Effector memory CD4-positive, alpha-beta T cell (primary cell): ENCODE measurements at places on chromosomes 12 and 14.

- DNase-seq: no peak
Measured at GRCh38 chr12:50914872-50915484, 37.4 kb upstream of the HIGD1C start.

- no peak for DNase-seq
Measured at GRCh38 chr14:52513249-52513648, 39.1 kb downstream of the TXNDC16 start.

GRCh38 chr14:103692159-103692558 is 23.1 kb downstream of the XRCC3 start:
- DNase-seq: no peak

- DNase-seq: no peak
Measured at GRCh38 chr12:52519387-52519703, 849 bp downstream of the KRT5 start.

GRCh38 chr14:81353691-81354323 is 46.3 kb downstream of the STON2 start:
- no peak for DNase-seq

DNA sequence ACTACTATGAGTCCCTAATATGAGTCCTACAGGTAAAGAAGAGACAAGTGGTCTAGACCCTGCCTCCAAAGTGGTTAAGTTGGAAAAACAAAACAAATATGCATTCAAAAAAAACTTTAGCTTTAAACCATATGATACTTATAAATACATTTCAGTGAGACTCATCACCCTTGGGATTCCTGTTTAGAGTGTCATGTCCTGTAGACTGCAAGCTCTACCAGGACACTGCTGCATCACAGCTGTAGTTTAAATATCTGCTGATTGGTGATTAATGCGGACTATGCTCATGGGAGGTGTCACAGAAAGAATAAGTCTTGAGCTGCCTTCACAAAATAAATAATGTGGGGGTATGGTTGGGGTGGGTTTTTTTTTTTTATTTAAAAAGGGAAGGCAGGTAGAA is 8.8 kb upstream of the LGR5 start:
- no peak for DNase-seq

GRCh38 chr12:63889721-63890509 is 45.4 kb downstream of the SRGAP1 start:
- no peak for DNase-seq

GRCh38 chr14:71193663-71194062 is 286.4 kb downstream of the PCNX1 start:
- DNase-seq: no peak

DNA sequence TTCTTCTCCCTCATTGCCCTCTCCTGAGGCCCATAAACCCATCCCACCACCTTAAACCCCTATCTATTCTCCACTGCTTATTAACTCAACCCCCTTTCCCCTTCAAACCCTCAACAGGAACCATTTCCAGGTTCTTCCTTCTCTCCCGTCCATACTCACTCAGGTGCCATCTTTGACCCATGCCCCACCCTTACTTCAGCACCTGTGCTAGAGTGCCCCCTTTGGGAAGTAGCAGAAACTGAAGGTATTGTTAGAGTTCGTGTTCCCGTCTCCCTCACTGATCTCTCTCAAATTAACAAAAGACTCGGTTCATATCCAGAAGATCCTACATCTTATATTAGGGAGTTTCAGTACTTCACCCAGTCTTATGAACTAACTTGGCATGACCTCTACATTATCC is 86.6 kb downstream of the TMTC3 start:
- no peak for DNase-seq

DNA sequence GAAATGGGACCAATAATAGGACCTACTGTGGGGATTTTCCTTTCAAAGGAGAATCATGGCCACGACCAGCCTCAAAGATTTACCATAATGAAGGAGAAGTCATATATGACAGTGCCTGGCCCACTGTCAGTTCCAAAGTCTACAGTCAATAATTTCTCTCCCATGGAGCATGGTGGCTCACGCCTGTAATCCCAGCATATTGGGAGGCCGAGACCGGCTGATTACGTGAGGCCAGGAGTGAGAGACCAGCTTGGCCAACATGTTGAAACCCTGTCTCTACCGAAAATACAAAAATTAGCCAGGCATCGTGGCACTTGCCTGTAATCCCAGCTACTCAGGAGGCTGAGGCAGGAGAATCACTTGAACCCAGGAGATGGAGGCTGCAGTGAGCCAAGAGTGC is 13.8 kb downstream of the IRF2BPL start:
- no peak for DNase-seq

DNA sequence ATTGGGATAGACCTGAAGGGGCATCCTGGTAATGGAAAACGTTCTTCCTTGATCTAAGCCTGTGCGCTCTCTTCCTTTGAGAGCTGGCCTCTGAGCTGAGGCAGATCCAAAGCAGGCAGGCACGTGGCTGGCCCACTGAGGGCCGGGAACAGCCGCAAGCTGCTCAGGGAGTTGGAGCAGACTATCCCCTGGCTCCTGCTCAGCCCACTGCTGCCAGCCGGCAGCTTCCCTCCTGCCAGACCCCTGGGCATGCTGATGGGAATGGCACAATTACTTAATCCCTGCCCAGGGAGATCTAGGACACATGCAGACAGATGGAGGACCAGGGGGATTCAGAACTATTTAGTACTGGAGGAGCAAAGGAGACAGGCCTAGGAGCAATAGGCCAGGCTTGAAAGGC is 14.4 kb downstream of the NEUROD4 start:
- DNase-seq: no peak

GRCh38 chr12:122423258-122424165 is 1.0 kb upstream of the CLIP1 start:
- no peak for DNase-seq

- no peak for DNase-seq
Measured at GRCh38 chr12:104694711-104695110, 238.0 kb downstream of the CHST11 start.

DNA sequence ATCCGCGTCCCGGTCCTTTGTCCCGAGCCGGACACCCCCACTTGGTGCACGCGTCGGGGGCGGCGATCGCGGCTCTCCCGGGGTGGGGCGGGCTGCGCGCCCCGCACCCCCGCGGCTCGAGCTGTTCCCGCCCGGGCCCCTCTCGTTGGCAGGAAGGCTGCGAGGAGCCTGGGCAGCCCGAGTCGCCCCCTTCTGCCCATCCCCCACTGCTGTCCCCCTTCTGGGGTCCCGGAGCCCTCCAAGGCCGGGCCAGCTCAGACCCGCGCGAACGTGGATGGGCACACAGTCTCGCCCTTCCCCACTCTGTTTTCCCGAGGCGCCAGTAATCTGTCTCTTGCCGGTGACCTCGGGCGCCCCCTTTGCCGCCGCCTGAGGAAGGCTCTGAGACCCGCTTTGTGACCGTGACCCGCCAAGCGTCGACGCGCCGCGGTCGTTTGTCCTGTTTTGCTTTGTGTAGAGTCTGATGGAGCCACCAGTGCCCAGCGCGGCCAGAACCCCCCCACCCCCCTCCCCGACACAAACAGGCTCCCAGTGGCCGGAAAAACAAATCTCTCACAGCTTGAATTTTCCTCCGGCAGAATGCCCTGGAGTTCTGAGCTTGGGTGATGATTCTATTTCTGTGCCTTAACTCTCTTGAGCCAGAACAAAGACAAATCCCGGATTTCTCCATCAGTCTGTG is 610 bp downstream of the C14orf132 start:
- no peak for DNase-seq

DNA sequence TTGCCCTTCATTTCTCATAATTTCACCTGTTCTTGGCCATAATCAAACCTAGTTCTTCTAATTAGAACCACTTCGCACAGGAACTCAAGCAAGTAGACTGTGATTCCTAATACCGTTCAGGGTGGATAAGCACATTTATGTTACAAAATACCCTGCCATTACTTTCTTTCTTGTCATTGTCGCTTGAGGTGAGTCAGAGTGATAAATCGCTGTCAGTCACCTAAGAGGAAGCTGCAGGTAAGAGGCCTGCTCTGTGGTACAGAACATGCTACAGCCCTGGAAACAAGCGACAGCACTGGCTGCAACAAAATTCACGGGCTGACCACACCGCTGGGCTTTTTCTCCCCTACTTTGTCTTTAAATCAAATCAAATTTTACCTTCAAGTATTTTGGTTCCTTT is 218.2 kb downstream of the ANO6 start:
- DNase-seq: no peak

DNA sequence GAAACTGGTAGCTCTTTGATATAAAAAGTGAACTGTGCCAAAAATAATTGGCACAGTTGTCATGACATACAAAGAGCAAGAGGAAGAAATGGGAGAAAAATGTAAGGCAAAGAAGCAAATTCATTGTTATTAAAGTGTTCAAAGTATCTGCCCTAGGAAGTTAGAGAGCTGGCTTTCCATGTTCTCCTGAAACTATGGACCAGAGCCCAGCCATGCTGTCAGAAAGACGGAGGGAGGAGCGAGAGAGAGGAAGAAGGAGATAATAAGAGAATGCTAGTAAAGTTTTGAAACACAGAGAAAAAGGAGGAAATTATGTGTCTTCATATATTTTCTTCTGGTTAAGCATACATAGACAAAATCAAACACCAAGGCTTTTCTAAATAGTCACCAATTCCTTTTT is 78.1 kb upstream of the PELI2 start:
- no peak for DNase-seq

- no peak for DNase-seq
Measured at GRCh38 chr14:61300754-61301153, 19.6 kb upstream of the TMEM30B start.

DNA sequence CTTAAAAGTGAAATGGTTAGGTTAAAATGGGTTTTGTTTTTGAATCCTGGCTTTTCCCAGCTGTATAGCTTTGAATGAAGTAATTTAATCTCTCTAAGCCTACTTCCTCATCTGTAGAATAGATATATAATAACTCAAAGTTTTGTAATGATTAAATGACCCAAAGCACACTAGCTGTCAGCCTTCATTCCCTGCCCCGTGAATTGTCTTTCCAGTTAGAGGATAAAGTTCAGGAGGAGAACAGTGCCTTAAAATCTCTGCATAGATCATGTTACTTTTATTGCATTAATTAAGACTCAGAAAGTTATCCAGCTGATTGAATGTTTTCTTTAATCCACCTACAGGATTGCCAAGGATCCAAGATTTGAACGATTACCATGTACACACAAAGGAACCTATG is 19.4 kb downstream of the FCF1 start:
- no peak for DNase-seq

- DNase-seq: no peak
Measured at GRCh38 chr14:24068711-24069410, 2.5 kb upstream of the CPNE6 start.

DNA sequence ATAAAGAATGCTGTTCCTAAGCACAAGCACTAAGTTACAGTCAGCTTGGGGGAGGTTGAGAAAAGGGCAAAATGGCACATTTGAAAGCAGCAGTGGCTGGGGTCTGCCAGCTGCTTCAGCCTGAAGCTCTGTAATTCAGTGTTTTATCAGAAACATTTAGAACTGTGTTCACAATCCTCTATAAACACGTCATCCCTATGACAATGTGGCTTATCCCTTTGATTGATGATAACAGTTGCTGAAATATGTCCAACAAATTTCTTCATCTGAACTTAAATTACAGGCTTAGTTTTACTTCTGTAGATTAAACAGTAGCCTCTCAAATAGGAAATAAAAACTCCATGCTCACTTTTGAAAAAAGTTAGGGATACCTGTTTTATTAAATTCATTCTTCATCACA is 108.8 kb downstream of the VEZT start:
- DNase-seq: no peak

DNA sequence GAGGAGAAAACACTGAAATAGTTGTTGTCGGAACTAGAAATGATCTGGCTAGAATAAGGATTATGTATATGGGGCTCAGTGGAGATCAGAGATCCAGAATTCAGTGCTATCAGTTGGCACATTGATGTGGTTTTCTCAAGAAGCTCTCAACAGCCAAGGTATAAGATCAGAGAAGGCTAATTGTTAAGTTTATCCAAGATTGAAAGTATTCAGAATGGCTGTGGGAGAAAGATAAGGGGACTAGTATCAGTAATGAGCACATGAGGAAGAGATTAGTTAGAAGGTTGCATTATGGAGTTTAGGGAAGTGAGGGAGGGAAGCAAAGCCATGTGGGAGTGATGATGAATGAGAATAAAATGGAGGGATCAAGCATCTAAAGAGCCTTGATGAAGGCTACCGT is 128.1 kb upstream of the MIS18BP1 start:
- no peak for DNase-seq

GRCh38 chr12:20369305-20370013 is 1.1 kb downstream of the PDE3A start:
- DNase-seq: no peak

DNA sequence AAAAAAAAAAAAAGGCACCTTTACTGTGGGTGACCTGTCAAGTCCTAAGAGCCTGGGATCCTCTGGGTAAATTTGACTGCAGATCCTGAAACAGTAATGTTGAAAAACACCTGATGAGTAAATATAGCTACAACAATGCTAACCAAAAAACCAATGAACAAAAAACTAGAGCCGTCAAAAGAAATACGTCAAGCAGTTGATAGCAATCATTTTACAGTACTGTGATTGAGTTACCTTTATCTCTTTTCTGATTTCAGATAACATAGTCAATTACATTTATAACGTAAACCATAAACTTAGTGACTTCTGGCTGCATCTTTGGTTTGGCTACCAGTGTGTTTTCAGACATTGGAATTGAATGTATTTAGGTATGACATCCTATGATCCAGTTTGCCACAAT is 6.1 kb upstream of the TMED2 start:
- no peak for DNase-seq

DNA sequence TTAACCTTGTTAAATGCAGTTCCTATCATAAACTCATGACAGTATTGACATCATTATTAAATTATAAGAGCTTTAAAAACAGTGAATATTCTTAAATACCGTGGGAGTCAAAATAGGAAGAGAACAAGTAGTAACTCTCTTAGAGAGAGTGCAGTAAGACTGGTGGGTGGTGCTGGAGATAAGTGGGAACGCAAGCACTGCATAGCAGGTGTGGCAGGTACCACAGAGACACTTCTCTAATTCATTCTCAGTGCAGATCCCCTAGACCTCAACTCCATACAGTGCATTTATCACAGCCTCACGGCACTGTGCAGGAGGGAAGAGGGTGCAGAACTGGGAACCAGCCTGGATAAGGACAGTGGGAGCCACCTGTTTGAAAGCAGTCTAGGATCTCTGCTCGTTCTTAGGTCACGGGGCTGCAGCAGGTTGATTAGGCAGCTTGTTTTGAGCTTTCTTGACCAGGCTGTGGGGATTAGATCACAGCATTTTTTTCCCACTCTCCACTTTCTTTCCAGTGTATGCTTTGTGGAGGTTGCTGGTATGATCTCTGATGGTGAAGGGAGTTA is 165.6 kb downstream of the PRKCH start:
- no peak for DNase-seq

GRCh38 chr14:100765296-100765695 is 38.6 kb downstream of the DLK1 start:
- no peak for DNase-seq

GRCh38 chr12:6646276-6647082 is 753 bp downstream of the ACRBP start:
- no peak for DNase-seq
